Inflammatory macrophage treated with lipopolysaccharide for 1 hour (primary cell): ENCODE measurements at places on chromosomes 6 and 20.
A peak's percentile ranks its signal among the peaks of the same experiment; 100 is the strongest.

DNA sequence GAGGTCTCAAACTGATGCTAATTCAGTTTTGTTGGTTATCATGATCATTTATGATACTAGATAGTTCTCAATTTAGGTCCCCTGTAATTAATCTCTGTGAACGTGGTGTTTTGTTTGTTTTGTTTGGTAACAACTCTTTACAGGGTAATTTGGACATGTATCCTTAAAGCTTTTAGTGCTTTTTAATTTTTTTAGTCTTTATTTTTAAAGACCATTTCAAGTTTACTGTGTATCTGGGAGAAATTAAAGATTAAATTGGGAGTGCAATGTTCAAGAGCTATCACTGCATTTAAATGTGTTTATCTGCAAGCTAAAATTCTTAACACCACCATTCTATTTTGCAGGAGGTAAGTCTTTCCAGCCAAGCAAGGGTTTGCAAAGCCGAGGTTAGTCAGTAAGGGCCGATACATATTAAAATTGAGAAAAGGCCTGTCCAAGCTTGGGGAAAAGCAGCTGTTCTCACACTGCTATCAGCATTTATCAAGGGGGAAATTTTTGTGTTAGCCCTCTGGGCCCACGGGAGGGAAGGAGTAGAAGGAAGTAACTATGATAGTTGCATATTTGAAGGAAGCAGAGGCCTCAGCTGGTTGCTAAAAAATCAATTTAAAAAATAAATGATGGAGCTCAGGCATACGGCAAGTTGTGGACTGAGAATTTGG lies 59.3 kb upstream of the ZNF217 start:
- DNase-seq, result peak; percentile 65

GRCh38 chr20:64010711-64011237 lies 25.2 kb upstream of the C20orf204 start:
- no peak for DNase-seq

GRCh38 chr6:156544046-156544445 lies 233.1 kb upstream of the ARID1B start:
- no peak for DNase-seq

- no peak for DNase-seq
Measured at GRCh38 chr6:10235344-10235743, 179.5 kb downstream of the TFAP2A start.

GRCh38 chr6:84026721-84027164 lies 6.8 kb upstream of the MRAP2 start:
- no peak for DNase-seq

GRCh38 chr6:795046-795685 lies 102.2 kb upstream of the EXOC2 start:
- no peak for DNase-seq

DNA sequence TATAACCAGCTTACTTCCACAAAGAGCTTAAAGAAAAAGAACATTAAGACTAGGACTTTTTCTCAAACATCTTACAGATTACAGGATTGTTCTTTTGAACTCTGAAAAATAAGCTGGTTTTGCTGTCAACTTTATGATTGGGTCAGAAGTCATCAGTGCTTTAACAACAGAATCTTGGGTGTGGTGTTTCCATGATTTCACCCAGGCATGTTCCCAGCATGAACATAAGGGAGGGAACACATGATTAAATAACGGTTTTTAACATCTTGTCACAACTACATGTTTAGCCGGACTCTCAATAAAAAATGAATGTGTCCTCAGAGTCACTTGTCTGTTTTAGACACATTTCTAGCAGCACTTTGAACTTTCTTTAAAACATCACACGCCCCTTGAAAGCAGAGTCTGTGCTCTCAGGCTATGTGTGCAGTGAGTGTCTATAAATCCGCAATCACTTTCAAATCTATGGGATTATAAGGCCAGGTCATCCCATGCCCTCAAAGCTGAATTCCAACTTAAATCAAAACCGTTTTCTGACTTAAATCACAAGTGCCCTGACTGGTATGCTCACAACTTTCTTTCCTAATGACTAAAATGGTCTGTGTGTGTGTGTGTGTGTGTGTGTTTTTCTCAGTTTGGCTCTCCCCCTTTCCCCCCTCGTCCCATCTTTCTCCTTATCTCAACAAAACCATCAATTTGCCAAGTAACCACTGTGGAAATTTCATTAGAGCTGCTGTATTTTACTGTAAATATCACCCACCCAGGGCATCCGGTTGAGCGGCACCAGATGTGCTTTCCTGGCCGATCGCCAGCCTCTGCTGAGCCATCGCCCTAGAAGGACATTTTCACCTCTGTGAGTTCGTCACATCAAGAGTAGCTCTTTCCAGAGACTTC lies 216.8 kb upstream of the DTNBP1 start:
- DNase-seq, result no peak

DNA sequence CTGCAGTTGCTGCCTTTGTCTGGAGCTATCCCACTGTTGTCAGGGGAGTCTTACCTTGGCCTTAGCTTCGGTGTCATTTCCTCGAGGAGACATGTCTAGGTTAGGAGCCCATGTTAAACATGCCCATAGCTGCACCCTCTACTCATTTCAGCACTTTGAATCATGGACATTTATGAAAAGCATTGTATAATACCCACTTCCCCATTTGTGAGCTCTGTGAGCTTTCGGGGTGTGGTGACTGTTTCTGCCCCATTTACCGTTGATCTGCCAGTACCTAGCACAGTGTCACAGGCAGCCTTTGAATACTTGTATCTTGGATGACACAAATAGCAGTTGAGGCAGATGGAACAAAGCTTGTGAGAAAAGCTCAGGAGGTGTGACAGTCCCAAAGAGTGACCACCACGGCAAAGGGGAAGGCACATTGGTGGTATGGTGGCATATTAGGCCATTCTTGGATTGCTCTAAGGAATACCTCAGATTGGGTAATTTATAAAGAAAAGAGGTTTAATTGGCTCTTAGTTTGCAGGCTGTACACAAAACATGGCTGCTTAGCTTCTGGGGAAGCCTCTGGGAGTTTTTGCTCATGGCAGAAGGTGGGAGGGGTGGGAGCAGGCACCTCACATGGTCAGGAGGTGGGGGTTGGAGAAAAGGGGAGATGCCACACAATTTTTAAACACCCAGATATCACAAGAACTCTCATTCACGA lies 42.0 kb downstream of the JARID2 start:
- peak; percentile 85 for DNase-seq

GRCh38 chr20:32929162-32929561 lies 70.4 kb downstream of the EFCAB8 start:
- no peak for DNase-seq

- DNase-seq, result no peak
Measured at GRCh38 chr6:169250660-169251059, 3.0 kb downstream of the THBS2 start.

- DNase-seq, result no peak
Measured at GRCh38 chr20:48760403-48760983, 67.3 kb downstream of the PREX1 start.

- peak; percentile 25 for DNase-seq
Measured at GRCh38 chr6:30411515-30412207, 66.7 kb downstream of the RPP21 start.

DNA sequence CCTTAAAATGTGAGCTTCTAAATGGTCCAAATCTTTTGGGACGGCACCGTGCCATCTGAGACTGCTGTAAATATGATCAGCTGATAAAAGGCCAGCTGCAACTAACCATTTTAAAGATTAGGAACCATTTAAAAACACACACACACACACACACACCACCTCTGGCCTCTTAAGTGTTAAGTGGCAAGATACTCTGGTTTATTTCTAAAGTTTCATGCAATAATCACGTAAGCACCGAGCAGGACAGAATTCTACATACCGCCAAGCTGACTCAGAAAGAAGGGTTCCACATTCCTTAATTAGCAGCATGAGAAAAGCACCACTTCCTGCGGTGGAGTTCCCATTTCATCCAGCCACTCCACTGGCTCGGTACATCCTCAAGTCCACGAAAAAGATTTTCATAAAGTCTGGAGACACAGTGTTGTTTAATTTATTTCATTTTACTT lies 17.8 kb upstream of the ZNF217 start:
- peak; percentile 68 for DNase-seq

DNA sequence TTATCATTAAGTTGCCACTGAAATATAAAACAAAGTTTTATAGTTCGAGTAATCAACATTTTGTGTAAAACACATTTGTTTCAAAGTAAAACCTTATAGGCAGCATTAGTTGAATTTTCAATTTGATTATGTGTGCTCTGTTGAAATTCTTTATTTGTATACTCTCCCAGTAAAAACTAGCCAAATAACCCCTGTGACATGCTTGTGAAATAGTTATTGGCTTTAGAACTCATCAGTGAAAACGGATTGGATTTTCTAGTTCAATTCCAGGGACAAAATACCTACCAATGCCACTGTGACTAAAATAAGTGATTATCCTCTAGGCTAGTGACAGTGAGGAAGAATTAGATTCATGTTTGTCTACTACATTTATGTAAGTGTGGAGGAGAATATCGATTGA lies 212.9 kb downstream of the TMEM200A start:
- DNase-seq, result no peak

DNA sequence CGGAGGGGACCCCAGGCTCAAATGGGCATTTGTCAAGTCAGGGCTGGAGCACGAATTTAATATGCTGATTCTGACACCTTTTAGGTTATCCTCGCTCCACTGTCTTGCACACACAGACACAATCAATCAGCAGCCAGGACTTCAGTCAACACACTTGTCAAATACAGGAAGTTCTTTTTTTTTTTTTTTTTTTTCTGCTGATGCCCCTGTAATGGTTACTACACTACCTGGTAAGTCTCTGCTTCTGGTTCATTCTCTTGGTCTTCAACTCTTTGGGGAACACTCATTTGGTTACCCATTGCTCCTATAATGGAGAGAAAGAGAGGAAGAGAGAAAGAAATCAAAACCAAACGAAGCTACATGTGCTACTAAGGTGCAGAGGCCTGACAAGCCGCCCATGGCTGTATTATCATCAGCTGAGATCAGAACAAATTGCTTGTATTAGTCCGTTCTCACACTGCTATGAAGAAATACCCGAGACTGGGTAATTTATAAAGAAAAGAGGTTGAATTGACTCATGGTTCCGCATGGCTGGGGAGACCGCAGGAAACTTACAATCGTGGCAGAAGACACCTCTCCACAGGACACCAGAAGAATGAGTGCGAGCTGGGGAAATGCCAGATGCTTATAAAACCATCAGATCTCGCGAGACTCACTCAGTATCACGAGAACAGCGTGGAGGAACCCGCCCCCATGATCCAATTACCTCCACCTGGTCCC lies 11.8 kb downstream of the BCAS1 start:
- DNase-seq, result no peak
